GM23248 (cell line): ENCODE measurements at places on chromosomes 6 and 20.

DNA sequence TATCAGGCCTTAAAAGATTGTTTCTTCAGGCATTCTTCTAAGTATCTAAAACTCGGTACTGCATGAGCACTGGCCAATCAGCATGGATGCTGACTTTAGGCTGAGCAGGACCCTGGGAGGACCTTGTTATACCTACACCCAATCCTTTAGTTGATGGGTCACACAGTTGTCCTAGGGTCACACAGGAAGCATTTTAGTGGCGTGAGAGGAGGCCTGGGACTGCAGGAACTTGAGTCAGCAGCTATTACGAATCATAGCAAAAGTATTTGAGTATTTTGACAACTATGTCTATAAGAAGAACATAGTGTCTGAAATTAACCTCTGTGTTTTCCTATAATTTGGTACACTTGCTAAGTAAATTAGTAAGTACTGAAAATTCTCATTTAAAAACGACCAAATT, 741.4 kb downstream of the HACE1 start:
- peak; percentile 19 for DNase-seq

DNA sequence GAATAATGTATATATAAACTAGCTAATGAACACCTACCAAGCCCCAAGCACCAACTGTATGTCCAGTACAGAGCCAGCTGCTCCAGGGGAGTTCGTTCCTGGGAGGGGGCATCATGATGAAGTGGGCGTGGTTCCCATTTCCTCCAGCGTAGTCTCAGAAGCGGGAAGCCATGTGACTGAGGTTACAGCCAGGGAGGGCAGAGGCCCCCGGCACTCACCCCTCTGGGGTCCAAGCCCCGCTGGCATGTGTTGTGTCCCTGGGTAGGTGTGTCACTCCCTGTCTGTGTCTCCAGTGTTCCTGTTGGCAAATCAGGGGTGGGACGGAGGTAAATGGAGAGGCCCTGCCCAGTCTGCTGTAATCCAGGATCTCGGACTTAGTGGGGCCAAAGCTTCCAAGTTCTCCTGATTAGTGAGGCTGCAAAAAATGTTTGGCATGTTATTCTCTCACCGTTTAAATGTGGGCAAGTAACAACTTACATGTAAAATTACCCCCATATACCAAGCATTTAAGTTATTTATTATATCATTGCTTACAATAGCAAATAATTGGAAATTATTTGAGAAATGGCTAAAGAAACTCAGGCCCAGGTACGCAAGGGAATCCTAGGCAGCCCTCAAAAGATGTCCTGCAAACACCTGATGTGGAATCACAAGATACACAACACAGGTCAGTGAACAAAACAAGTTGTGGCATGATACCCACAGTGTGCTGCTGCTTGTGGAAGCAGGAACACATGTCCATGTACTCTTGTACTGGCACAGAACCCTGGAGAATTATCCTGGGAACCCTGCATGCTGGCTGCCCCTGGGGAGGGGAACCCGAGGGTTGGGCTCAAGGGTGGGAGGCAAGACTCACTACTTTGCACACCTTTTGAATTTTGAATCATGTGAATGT, 22.2 kb downstream of the FAM110A start:
- peak; percentile 10 for DNase-seq

DNA sequence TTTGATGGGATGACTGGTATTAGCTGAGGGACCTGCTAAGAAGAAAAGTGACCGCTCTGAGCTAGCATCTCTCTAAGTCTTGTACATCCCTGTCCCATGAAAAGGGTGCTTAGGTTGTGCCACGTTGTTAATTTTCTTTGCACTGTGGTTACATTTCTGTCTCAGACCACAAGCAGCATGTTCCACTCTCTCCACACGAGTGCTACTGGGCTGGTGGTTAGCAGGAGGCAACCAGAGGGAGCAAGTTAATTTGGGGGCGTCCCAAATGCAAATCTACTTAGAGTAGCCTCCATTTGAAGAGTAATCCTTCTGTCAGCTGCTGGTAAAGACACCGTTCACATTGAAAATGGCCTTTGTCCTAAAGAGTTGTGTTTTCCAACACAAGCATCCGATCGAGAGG, 3.4 kb upstream of the SCML4 start:
- DNase-seq, result no peak

- DNase-seq, result no peak
These were observed 25.0 kb upstream of the EMILIN3 start for GRCh38 chr20:41391587-41392001.

- DNase-seq, result peak; percentile 6
These were observed 11.6 kb downstream of the CCN6 start for GRCh38 chr6:112065426-112065986.

GRCh38 chr20:56487216-56487615, 18.8 kb downstream of the RTF2 start:
- DNase-seq, result no peak

DNA sequence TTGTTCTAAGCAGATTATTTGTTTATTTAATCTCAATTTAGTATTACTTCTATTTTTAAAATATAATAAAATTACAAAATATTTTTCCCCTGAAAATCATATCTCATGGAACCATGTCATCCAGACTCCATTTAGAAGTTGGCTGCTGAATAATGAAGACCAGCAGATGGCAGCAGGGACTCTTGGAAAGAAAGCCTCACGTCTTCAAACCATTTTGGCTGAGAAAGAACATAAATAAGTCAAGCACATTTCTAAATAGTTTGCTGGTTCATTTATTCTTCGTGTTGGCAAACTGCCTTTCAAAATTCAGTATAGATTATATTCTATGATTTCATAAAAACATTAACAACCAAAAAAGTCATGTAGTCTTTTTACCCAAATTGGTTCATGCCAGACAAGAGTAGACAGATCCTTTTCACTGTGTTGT, 71.7 kb downstream of the RCAN2 start:
- peak; percentile 86 for DNase-seq

DNA sequence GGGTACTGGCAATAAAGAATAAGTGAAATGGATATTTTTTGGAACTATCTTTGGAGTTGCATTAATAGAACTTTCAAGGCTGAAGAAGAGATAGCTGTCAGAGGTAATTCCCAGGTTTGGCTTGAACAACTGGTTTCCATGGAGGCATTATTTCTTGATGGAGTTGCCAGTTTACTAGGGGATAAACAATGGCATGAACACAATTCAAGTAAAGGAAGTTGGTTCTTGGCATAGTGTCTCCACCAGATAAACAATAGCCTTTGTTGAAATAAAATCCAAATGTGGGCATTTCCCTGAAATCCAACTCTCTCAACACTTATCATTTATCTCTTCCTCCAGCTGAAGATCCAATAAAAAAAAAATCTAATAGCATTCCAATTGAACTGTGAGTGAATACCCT, 454.9 kb downstream of the C6orf118 start:
- DNase-seq, result no peak

GRCh38 chr20:23926944-23927872, 47.7 kb upstream of the CST5 start:
- peak; percentile 60 for DNase-seq

DNA sequence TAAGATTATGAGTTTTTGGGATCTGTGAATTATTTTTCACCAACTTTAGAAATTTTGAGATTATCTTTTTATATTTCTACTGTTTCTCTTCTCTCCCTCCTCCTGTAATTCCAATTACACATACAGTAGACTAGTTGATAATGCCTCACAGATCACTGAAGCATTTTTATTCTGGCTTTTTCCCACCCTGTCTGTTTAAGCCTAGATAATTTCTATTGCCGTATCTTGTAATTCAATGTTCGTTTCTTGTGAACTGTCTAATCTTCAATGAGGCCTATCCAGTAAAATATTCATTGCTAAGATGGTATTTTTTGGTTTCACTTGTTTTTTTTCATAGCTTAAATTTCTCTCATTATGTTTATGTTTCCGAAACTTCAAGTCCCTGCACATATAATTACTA, 12.0 kb downstream of the MDN1 start:
- DNase-seq, result no peak
